ENCODE measurements at places on chromosomes 13 and 19.

GRCh38 chr19:55094456-55095259 lies 19.0 kb downstream of the EPS8L1 start:
- DNase-seq: no peak

GRCh38 chr19:2648528-2648937 lies 54.0 kb downstream of the GNG7 start:
- DNase-seq: peak; percentile 83

DNA sequence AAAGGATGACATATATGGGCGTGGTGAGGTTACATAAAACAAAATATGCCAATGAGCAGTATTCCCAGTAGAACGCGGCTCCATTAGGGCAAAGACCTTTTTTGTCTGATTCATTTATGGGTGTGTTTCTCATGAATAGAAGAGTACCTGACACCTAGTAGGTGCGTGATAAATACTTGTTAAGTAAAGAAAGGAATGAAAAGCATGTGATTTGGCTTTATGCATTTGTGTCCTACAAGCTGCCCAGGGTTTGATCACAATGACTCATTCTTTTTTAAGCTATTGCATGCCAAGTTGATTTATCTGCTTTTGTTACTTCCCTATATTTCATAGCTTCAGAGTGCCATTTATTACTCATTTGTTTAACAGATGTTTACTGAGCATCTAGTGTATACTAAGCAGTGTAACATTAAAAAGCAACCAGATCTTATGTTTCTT lies 19.1 kb upstream of the KCTD4 start:
- no peak for DNase-seq

- no peak for DNase-seq
These were observed 65.9 kb downstream of the ZNF627 start for GRCh38 chr19:11663181-11663591.
